ENCODE measurements at places on chromosomes 16 and 17.

DNA sequence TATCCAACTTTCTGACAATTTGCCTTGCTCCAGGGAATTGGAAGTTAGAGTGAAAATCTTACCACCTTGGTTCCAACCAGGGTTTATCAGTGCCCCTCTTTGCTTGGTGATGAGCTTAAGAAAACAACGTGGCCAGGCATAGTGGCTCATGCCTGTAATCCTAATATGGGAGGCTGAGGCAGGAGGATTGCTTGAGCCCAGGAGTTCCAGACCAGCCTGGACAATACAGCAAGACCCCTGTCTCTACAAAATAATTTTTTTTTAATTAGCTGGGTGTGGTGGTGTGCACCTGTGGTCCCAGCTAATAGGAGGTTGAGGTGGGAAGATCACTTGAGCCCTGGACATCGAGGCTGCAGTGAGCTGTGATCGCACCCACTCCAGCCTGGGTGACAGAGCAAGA is 21.4 kb downstream of the SLC7A6 start:
- no peak for DNase-seq

GRCh38 chr16:56898847-56899246 is 33.1 kb upstream of the HERPUD1 start:
- no peak for DNase-seq

DNA sequence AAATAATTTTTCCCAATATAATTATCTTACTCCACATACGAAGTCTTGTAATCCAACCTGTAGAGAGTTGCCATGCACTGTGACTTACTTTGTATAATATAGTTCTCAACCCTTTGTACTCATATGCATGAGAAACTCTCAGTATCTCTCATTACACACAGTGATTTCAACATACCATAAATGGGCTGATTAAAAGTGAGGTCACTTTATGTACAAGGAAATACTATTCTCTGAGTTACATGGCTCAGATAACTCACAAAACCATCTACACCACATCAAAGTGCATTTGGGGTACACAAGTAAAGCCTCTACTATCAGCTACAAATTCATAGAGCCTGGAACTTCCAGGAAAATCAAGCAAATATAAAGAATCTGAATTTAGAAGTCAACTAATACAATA is 27.9 kb downstream of the SLFN12 start:
- DNase-seq: no peak

GRCh38 chr17:14522795-14523387 is 222.0 kb downstream of the HS3ST3B1 start:
- DNase-seq: no peak

GRCh38 chr16:13178318-13178717 is 276.9 kb downstream of the SHISA9 start:
- DNase-seq: no peak

DNA sequence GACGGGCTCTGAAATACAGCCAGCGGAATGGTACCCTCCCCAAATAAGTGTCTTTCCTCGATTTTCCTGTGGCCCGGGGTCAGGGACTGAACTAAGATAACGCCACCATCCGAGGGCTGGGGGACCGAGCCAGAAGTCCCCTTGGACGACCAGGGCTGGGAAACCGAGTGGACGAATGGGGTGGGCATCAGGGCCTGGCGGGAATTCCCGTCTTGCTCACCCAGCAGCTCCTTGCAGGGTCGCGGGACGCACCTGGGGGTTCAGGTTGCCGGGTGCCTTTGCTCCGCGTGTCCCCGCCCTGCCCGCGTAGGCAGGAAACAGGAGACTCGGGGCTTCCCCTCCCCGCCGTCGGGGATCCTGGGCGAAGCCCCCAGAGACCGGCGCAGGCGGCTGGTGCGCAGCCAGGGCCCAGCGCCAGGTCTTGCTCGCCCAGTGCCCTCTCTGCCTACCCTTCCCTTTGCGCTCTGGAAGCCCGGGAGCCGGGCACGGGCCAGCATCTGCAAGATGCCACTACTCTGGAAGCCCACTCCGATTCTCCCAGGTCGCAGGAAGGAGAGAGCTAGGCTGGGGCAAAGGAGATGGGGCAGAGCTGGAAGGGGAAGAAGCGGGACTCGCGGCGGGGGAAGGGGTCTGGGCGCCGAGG is 665 bp upstream of the GRIN2C start:
- no peak for DNase-seq

DNA sequence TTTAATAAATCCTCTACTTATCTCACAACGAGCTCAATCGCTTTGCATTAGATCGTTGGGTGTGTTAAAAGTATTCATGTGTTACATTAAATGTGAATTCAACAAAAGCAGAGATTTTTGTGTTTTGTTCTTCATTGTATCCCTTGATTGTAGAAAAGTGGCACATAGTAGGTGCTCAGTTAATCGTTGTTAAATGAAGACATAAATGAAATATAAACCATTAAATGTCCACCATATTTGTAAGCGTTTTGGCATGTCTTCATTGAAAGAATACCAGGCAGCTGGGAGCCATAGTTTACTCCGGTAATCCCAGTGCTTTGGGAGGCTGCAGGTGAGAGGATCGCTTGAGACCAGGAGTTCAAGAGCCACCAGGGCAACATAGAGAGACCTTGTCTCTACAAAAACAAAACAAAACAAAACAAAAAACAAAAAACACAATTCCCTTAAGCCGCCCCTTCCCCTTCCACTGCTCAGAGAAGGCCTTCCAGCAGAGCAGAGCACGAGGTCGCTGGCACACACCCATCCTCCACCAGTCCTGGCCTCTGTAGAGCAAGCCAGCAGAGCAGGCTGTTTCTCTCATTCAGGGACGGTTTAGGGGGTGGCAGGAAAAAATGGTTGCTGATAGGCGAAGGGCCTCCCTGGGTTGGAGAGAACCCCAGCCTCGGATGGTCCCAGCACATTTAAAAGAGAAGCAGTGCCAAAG is 673 bp upstream of the CHD9 start:
- no peak for DNase-seq

GRCh38 chr16:65268331-65268730 is 146.5 kb upstream of the CDH11 start:
- no peak for DNase-seq

DNA sequence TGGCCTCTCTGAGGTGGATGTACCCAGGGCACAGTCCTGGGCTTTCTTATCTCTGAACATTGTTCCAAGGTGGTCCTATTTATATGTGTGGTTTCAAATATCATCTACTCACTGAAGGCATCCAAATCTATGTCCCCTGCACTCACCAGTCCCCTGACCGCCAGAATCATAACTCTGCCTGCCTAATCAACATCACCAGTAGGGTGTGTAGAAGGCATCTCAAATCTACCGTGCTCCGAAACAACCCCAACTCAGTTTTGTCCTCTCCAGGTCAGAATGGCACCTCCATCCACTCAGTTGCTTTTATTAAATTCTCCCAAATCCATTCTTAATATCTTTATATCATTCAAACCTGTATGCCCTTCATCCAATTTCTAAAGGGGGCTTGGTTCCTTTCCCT is 536.3 kb downstream of the GRIN2A start:
- no peak for DNase-seq

GRCh38 chr17:78873519-78874340 is 29.3 kb downstream of the CEP295NL start:
- no peak for DNase-seq

GRCh38 chr16:85943711-85944110 is 44.7 kb downstream of the IRF8 start:
- no peak for DNase-seq
